ENCODE measurements at places on chromosomes 5 and 9.
A peak's percentile ranks its signal among the peaks of the same experiment; 100 is the strongest.

GRCh38 chr5:113172231-113172826 is 195.7 kb downstream of the DCP2 start:
- no peak for DNase-seq

DNA sequence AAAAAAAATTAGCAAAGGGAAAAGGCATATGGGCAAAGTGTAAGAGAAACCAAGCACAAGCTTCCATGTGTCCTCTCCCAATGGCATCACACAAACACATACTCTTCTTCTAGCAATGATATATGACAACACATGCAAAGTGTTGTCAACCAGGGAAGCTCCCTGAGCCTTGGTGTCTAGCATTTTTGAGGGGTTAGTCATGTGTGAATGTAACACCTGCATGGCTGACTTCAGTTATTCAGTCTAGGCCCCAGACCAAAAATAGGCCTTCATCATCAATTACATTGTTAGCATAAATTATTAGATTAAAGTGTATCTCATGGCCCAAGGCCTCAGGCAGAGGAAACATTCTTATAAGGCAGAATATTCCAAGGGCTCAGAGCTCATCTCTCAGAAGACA is 450.0 kb downstream of the TLE1 start:
- DNase-seq: no peak

GRCh38 chr5:140574165-140574564 is 9.5 kb downstream of the SLC35A4 start:
- DNase-seq: no peak

DNA sequence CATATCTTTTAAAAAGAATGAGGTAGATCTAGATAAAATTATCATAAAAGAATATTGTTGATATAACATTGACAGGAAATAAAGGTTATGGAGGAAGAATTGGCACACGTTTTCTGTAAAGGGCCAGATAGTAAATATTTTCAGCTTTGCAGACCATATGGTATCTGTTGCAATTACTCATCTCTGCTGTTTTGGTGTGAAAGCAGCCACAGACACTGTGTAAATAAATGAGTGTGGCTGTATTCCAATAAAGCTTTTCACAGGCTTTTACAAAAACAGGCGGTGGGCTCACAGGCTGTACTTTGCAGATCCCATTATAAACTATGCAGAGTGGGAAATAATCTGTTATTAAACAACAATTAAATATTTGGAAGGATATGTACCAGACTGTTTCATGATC is 87.4 kb downstream of the SGCD start:
- DNase-seq: peak; percentile 39

- no peak for DNase-seq
Observed at GRCh38 chr9:98240475-98240874, 15.0 kb downstream of the TBC1D2 start.
